Endodermal cell (in vitro differentiated cells): ENCODE measurements at places on chromosomes 1 and 21.
A peak's percentile ranks its signal among the peaks of the same experiment; 100 is the strongest.

DNA sequence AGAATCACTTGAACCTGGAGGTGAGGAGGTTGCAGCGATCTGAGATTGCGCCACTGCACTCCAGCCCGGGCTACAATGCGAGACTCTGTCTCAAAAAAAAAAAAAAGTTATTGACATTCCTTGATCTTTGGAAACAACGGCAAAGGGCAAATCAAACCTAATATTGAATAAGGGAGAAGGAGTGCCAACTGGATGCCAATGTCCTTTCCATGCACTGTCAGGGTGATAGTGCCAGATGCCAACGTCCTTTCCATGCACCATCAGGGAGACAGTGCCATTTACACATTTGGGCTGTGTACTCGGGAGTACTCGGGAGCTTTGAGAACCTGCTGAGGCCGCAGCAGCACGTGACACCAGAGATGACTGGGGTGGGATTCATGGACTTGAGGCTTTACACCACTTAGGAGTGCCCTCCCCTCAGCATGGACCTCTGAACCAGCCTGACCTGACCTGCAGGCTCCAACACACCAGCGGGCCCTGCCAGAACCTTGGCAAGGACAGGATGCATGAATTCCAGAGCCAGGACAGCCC lies 34.5 kb upstream of the SOD1 start:
- DNase-seq: peak; percentile 18

DNA sequence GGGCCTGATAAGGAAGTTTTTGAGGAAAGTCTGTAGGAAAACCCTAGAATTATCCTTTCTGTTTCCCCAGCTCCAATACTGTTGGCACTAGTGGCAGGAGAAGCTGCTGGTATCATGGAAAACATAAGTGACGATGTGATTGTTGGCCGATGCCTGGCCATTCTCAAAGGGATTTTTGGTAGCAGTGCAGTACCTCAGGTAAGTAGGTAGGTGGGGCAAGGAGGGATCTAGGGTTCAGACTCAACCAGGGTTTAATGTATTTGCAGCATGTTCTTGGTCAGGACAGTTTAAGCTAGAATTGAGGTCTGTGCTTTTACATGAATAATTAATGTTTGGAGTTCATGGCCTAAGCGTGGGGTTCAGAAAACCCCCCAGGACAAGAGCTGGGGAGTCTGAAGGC lies 62.1 kb downstream of the KDM1A start:
- DNase-seq: peak; percentile 73

- DNase-seq: peak; percentile 95
Observed at GRCh38 chr1:2194319-2194897, at the start of gene FAAP20. Gene FAAP20 (minus strand): TSS chr1:2194772. CDS start chr1:2194749, 23 bp downstream.

- DNase-seq: no peak
Observed at GRCh38 chr1:15592285-15592684, 7.4 kb upstream of the AGMAT start.

DNA sequence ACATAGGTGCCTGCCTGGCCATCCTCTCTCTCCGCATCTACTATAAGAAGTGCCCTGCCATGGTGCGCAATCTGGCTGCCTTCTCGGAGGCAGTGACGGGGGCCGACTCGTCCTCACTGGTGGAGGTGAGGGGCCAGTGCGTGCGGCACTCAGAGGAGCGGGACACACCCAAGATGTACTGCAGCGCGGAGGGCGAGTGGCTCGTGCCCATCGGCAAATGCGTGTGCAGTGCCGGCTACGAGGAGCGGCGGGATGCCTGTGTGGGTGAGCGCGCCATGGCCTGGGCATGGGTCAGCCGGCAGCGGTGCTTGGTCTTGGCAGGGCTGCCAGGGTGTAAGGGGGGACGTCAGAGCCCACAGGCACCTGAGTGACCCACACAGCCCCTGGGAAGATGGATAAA lies 13.3 kb downstream of the EPHA8 start:
- DNase-seq: no peak

DNA sequence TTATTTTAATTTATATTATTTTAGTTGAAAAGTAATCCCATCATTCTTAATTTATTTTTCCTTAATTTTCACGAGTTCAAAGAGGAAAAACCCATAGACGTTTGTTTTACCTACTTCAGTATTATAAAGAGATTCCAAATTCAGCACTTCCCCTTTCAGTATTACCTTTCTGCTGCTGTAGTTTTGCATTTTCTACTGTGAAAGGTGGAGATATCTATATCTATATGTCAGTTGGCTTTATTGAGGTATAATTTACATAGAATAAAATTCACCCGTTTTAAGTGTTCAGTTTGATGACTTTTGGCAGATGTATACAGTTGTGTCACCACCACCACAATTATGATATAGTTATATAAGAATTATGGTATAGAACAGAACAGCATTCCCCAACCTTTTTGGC lies 33.0 kb downstream of the MAST2 start:
- DNase-seq: no peak

DNA sequence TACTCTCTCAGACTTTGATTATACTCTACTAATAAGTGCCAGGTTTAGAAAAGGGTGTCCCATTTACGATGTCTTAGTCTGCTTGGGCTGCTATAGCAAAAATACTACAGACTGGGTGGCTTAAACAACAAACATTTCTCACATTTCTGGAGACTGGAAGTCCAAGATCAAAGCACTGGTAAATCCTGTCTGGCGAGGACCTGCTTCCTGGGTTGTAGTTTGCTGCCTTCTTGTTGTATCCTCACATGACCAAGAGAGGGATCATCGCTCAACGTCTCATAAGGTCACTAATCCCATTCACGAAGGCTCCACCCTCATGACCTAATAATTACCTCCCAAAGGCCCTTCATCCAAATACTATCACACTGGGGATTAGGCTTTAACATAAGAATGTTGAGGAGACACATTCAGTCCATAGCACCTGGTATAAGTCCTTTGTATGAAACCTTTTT lies 12.0 kb downstream of the PRDX6 start:
- DNase-seq: peak; percentile 57
